ENCODE measurements at places on chromosomes 6 and 20.

GRCh38 chr6:150273457-150274309 is 95.1 kb upstream of the IYD start:
- no peak overlapping the region for H3K27ac ChIP-seq
- H3K36me3 ChIP-seq: no peaks in the 10 kb centered on the region
- no peak for DNase-seq
- H3K4me1 ChIP-seq: peaks cover 51% of the 10 kb centered on the region

GRCh38 chr6:42226645-42227143 is 9.0 kb upstream of the MRPS10 start:
- no peaks in the 10 kb centered on the region for H3K4me1 ChIP-seq
- DNase-seq: no peak
- H3K27ac ChIP-seq: no peak overlapping the region
- peaks cover 49% of the 10 kb centered on the region for H3K36me3 ChIP-seq

- no peaks in the 10 kb centered on the region for H3K27me3 ChIP-seq
- no peak for DNase-seq
- H3K4me1 ChIP-seq: peaks cover 5% of the 10 kb centered on the region
- no peak overlapping the region for H3K27ac ChIP-seq
Observed at GRCh38 chr6:22471132-22471690, 98.2 kb upstream of the HDGFL1 start.

GRCh38 chr20:11271319-11271718 is 597.5 kb upstream of the JAG1 start:
- DNase-seq: peak; percentile 76
- H3K36me3 ChIP-seq: no peaks in the 10 kb centered on the region
- peak overlapping the region; percentile 92 for H3K27ac ChIP-seq
- peaks cover 40% of the 10 kb centered on the region for H3K4me1 ChIP-seq

DNA sequence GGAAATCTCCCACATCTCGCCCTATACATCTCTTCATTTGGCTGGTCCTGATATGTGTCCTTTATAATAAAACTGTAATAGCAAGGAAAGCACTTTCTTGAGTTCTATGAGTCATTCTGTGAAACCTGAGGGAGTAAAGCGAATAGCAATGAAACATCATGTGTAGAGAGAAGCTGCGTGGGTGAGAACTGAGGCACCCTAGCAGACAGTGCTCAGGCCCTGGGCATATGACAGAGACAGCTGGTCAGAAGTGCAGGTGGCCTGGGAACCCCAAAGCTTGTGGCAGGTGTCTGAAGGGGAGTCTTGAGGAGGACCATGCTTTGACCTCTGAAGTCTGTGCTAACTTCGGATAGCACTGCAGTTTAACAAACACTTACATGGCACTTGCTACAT is 1.3 kb upstream of the BLOC1S5 start:
- H3K27me3 ChIP-seq: no peaks in the 10 kb centered on the region
- H3K36me3 ChIP-seq: no peaks in the 10 kb centered on the region
- H3K4me1 ChIP-seq: peaks cover 2% of the 10 kb centered on the region

DNA sequence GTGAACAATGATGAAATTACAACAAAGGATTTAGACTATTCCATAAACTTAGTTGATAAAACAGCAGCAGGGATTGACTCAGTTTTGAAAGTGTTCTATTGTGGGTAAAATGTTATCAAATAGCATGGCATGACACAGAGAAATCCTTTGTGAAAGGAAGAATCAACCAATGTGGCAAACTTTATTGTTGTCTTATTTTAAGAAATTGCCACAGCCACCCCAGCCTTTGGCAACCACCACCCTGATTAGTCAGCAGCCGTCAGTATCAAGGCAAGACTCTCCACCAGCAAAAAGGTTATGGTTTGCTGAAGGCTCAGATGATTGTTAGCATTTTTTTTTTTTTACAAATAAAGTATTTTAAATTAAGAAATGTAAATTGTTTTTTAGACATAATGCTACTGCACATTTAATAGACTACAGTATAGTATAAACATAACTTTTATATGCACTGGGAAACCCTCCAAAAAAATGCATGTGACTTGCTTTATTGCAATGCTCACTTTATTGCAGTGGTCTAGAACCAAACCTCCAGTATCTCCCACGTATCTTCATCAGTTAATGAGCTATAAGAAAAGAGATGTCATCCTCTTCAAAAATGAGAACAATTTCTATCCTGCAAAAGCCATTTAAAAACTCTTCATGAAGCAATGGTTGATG is 162.7 kb downstream of the SOBP start:
- no peak overlapping the region for H3K4me3 ChIP-seq
- no peaks in the 10 kb centered on the region for H3K36me3 ChIP-seq
- no peaks in the 10 kb centered on the region for H3K27me3 ChIP-seq
- no peak for DNase-seq
- H3K4me1 ChIP-seq: peaks cover 14% of the 10 kb centered on the region

- H3K4me3 ChIP-seq: no peak overlapping the region
- H3K4me1 ChIP-seq: peaks cover 4% of the 10 kb centered on the region
- DNase-seq: no peak
- H3K27ac ChIP-seq: no peak overlapping the region
Observed at GRCh38 chr20:57448764-57449354, 57.7 kb downstream of the RBM38 start.

- H3K4me1 ChIP-seq: no peaks in the 10 kb centered on the region
- DNase-seq: no peak
- no peaks in the 10 kb centered on the region for H3K27me3 ChIP-seq
- H3K27ac ChIP-seq: no peak overlapping the region
Observed at GRCh38 chr6:129565811-129566210, 144.2 kb downstream of the ARHGAP18 start.

GRCh38 chr20:44015733-44016103 is 101.1 kb downstream of the TOX2 start:
- H3K4me1 ChIP-seq: peaks cover 7% of the 10 kb centered on the region
- no peaks in the 10 kb centered on the region for H3K27me3 ChIP-seq
- H3K36me3 ChIP-seq: no peaks in the 10 kb centered on the region
- no peak overlapping the region for H3K4me3 ChIP-seq

DNA sequence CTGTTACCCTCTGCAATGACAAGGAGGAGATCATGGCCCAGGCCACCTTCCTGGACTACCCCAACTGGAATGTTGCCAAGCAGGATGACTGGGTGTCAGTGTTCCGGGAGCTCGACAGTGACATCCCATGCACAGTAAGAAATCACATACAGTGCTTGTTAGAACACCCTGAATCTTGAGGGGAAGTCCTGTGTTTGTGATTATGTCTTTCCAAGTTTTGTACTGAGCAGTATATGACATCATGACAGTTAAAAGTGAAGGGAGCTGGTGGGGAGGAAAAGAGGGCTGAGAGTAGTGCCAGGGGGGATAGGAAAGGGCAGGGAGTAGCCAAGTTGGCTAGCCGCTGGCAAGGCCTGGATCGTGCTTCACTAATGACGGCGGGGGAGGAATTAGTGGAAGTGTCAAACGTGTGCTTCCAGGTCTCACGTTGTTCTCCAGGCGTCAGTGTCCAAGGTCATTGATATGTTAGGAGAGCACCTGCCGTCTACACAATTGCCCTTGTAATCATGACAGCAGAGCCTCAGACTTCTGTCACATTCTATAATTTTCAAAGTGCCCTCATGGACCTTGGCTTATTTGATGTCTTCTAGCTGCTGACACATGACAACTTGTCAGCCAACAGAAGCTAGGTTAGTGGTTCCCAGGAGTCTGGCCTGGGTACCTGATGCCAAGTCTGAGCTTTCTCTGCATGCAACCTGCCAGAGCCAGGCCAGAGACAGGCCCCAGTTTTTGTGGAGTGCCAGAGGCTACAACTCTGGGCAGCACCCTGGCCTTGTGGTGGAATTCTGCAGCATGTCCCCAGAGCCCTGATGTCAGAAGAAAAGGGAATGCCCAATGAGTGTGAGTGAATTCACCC is 18.8 kb downstream of the CFAP61 start:
- no peaks in the 10 kb centered on the region for H3K36me3 ChIP-seq
- H3K27me3 ChIP-seq: peaks cover 2% of the 10 kb centered on the region
- no peak for DNase-seq
- H3K4me1 ChIP-seq: no peaks in the 10 kb centered on the region
- no peak overlapping the region for H3K4me3 ChIP-seq
- no peak overlapping the region for H3K27ac ChIP-seq

DNA sequence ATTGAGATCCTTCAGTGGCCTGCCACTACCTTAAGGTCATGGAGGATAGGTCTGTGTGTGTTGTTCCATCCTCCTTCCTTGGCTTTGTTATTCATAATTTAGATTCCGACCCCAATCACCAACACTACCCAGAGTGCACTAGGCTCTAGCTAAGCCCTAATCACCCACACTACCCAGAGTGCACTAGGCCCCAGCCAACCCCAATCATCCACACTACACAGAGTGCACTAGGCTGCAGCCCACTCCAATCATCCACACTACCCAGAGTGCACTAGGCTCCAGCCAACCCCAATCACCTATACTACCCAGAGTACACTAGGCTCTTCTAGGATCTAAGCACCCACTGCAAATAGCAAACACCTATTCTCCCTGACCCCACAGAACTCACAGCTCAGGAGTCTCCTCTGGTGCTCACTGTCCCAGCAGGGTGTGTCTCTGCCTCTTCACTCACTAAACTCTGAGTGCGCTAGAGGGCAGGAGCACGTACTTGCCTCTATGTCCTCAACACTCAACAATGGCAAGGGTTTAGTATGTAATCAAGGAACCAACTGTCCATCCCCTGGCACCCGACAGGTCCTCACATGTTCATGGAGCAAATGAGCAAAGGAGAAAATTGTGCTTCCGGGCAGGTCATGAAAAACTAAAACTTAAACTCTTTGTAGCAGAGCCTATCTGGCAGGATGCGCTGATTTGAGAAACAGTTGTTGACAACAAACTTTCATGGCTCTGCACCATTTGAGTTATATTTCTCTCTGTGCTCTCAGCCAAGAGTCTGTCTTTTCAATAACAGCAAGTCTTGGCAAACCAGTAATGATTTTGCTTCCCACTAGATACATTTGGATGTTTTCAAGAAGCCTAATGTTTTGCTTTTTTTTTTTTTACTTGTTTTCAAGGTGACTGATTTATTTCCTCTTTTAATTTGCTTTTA is 54.3 kb downstream of the SLC22A23 start:
- no peak overlapping the region for H3K27ac ChIP-seq
- no peak overlapping the region for H3K4me3 ChIP-seq
- peaks cover 9% of the 10 kb centered on the region for H3K4me1 ChIP-seq
- no peaks in the 10 kb centered on the region for H3K36me3 ChIP-seq
- no peak for DNase-seq

GRCh38 chr6:2578767-2579166 is 172.0 kb downstream of the MYLK4 start:
- no peak for DNase-seq
- no peaks in the 10 kb centered on the region for H3K27me3 ChIP-seq
- H3K4me3 ChIP-seq: no peak overlapping the region

- no peak overlapping the region for H3K27ac ChIP-seq
- DNase-seq: no peak
- no peaks in the 10 kb centered on the region for H3K36me3 ChIP-seq
- H3K4me1 ChIP-seq: peaks cover 7% of the 10 kb centered on the region
- no peak overlapping the region for H3K4me3 ChIP-seq
Observed at GRCh38 chr6:18985061-18985460, 597.9 kb downstream of the RNF144B start.

DNA sequence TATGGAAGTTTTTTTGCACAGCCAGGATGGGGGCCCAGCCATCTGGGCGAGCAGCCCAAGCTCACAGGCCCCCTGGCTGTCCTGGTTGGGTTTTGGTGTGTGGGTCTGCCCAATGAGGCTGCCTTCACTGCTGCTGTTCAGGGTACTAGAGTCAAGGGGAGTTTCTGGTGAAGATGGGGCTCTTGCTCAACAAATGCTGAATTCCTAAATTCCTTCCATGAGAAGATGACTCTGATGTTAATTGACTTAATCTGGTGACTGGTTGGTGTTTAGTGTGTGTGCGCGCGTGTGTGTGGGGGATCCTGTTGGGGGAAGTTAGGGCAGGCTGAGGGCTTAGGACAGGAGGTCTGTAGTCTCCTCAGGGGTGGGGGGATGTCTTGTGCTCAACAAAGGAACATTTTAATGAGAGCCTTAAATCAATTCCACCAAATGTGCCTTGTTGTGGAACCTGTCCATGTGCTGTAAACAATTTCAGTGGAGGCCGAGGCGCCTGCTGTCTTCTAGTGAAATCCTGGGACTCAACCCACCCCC is 1.9 kb downstream of the PTK7 start:
- H3K36me3 ChIP-seq: peaks cover 1% of the 10 kb centered on the region
- no peak for DNase-seq
- H3K27me3 ChIP-seq: no peaks in the 10 kb centered on the region
- peaks cover 18% of the 10 kb centered on the region for H3K4me1 ChIP-seq
- H3K27ac ChIP-seq: no peak overlapping the region
- H3K4me3 ChIP-seq: no peak overlapping the region

- H3K4me3 ChIP-seq: no peak overlapping the region
- no peak overlapping the region for H3K27ac ChIP-seq
- H3K36me3 ChIP-seq: no peaks in the 10 kb centered on the region
- H3K4me1 ChIP-seq: peaks cover 19% of the 10 kb centered on the region
- H3K27me3 ChIP-seq: peaks cover 43% of the 10 kb centered on the region
Observed at GRCh38 chr20:58719971-58720371, 27.4 kb downstream of the NPEPL1 start.

- no peaks in the 10 kb centered on the region for H3K4me1 ChIP-seq
- no peak overlapping the region for H3K27ac ChIP-seq
- no peaks in the 10 kb centered on the region for H3K36me3 ChIP-seq
Observed at GRCh38 chr6:106039897-106040592, 46.1 kb upstream of the PRDM1 start.

- H3K27ac ChIP-seq: no peak within 1 kb of the TSS
- H3K27me3 ChIP-seq: peaks cover 74% of the 10 kb centered on the region
- DNase-seq: peak; percentile 78
- H3K4me1 ChIP-seq: peaks cover 22% of the 10 kb centered on the region
- H3K4me3 ChIP-seq: peak within 1 kb of the TSS; percentile 45
Observed at GRCh38 chr20:62219992-62220665, at the start of gene HRH3. Gene HRH3 (minus strand): TSS chr20:62220278. CDS start chr20:62219970, 308 bp downstream.

GRCh38 chr6:13278991-13279390 is 49.3 kb downstream of the TBC1D7 start:
- no peak overlapping the region for H3K27ac ChIP-seq
- no peaks in the 10 kb centered on the region for H3K27me3 ChIP-seq
- no peaks in the 10 kb centered on the region for H3K4me1 ChIP-seq
- no peak overlapping the region for H3K4me3 ChIP-seq

GRCh38 chr20:8216375-8217200 is 84.5 kb downstream of the PLCB1 start:
- no peak overlapping the region for H3K27ac ChIP-seq
- no peak for DNase-seq
- H3K4me3 ChIP-seq: no peak overlapping the region
- no peaks in the 10 kb centered on the region for H3K27me3 ChIP-seq
- H3K36me3 ChIP-seq: no peaks in the 10 kb centered on the region

DNA sequence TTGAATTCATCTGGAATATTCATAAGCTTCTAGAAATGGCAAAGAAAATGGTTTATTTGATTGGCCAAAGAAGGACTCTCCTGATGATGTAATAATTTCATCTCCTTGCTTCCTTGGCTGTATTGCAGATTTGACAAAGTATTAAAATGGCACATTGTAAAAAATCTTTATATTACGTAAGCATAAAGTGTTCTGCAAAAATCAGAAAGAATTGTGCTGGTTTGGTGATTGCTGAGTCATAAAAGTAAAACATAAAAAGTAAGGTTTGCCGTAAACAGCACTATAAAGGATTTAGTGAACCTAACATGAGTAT is 255.9 kb upstream of the RREB1 start:
- DNase-seq: no peak
- no peaks in the 10 kb centered on the region for H3K27me3 ChIP-seq
- no peaks in the 10 kb centered on the region for H3K4me1 ChIP-seq
- no peak overlapping the region for H3K27ac ChIP-seq
